ENCODE measurements at places on chromosomes 6 and 20.
A peak's percentile ranks its signal among the peaks of the same experiment; 100 is the strongest.

DNA sequence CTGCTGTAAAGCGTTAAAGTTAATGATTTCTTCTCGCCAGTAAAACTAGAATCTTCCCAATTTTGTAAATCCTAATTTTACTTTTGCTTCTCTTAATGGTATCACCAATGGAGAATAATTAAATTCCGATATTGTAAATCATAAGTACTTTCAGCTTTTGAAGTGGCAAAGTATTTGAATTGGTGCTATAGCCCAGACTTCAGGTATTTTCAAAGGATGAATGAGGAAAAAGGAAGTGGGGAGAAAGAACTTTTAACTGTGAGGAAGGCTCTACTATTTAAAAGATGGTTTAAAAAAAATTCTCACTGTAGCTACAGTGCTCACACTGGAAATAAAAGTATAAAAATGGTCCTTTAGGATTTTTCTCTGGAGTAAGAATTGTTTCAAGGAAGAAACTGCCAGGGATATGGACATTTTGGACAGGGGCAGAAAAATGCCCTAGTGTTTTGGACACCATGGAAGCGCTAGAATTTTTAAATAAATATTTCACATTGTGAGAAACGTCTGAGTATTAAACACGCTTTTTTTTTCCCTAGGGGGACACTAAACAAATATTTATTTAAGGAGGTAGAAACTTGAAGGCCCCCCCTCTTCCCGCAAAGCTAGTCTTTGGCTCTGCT lies 1.3 kb upstream of the TAB2 start:
- no peak for DNase-seq

- DNase-seq, result peak; percentile 30
Observed at GRCh38 chr20:44967207-44967807, 995 bp downstream of the STK4 start.

- DNase-seq, result no peak
Observed at GRCh38 chr6:170148709-170149470, 142.0 kb downstream of the DLL1 start.

DNA sequence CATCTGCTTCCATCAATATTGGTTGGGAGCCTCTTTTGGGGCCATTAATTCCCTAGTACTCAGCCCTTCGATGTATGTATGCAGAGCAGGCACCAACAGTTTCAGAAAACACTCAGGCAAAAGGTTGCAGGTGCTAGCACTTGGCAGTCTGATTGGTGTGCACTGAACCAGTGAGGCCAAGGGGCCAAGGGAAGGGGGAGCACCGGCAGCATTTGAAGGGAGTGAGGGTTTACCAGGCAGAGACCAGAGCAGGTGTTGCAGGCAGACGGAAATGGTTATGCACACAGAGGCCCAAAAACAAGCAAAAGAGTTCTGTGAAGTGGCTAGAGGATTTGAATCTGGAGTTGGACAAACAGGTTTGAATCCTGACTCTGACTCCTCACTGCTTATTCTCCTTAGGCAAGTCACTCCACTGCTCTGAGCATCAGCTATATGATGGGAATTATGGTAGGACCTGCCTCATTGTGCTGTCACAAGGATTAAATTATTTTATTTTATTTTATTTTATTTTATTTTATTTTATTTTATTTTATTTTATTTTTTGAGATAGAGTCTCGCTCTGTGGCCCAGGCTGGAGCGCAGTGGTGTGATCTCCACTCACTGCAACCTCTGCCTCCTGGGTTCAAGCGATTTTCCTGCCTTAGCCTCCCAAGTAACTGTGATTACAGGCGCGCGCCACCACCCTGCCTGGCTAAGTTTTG lies 58.1 kb upstream of the SHLD1 start:
- DNase-seq, result no peak

GRCh38 chr6:7080311-7080710 lies 27.4 kb upstream of the RREB1 start:
- DNase-seq, result no peak
